NCI-H2107 (cell line): ENCODE measurements at places on chromosomes 6 and 20.

DNA sequence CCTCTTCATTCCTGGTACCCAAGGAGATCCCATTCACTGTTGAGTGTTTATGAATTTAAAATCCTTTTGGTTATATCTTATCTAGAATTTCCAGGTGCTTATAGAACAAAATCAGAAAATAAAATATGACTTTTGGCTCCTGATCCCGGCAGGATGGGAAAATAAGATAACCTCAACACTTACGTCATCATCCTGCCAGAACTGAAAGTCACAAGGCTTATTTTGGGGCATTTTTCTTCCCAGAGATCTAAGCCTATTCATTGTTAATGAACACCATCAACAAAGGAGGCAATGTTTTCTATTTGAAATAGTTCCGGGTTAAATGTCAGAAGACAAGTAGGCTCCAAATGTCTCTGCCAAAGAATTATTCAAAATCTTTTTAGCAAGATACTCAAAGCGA is 580.6 kb downstream of the TFAP2A start:
- no peak for DNase-seq

DNA sequence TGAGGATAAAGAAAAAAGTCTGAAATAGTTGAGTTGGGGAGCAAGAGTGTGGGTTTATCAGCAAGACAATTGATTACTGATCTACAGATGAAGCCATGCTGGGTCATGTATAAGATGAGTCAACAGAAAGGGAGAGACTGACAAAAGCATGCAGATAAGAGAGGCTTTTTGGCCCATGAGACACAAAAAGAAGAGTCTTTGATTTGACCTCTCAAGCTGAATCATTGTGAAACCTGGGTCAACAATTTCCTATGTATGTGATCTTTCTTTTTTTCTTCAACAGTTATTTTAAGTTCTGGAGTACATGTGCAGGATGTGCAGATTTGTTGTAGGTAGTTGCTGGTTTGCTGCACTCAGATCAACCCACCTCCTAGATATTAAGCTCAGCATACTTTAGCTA is 15.9 kb downstream of the RIMS1 start:
- DNase-seq = no peak

DNA sequence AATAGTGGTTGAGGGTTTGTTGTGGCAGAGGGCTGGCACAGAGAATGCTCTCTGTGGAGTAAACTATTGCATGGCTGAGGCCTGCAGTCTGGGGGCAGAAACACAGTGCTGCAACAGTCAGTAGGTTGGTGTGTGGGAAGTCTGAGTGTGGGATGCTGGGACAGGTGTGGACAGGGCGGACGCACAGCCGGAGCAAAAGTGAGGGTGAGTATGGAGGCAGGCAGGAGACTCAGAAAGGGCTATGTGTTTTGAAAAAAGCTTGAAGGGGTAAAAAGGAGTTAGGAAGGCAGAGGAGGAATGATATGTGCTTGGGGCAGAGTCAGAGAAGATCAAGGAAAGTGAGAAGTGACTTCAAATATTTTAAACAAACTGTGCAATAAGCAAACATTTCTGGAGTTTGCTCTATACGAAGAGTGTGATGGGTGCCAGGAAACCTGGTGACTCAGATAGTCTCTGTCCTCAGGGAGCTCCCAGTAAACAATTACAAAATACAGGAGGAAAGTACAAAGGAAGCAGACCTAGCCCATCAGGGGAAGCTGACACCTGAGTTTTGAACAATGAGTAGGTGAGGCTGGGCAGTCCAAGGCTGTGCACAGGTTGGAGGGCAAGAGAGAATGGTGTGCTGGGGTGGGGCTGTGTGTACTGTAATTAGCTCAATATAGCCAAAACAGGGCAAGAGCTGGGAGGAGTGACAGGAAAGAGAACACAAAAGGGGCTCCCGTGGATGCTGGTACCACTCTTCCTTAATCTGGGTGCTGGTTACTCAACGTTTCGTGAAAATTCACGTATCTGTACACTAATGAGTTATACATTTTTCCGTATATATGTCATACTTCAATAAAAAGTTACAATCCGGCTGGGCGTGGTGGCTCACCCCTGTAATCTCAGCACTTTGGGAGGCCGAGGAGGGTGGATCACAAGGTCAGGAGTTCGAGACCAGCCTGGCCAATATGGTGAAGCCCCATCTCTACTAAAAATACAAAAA is 55.2 kb downstream of the PIGU start:
- no peak for DNase-seq

GRCh38 chr6:93751969-93752368 is 332.6 kb upstream of the EPHA7 start:
- DNase-seq = no peak

DNA sequence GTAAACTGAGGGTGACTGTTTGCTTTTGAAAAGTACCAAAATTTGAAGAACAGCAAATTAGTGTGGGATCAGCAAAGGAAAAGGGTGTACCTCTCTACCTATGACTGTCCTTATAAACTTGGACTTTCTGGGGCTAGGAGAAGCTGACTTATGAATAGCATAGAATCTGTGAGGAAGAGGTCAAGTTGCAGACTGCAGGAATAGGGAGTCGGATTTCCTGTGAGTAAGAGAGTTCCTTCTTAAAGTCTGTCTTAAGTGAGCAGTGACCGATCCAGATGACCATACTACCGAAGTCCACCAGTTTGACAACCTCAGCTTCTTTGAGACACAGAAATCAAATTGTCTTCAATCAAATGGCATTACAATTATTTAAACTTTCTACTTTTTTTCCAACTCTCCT is 708.7 kb downstream of the UTRN start:
- no peak for DNase-seq

- no peak for DNase-seq
Observed at GRCh38 chr6:14474816-14475215, 357.2 kb downstream of the CD83 start.

DNA sequence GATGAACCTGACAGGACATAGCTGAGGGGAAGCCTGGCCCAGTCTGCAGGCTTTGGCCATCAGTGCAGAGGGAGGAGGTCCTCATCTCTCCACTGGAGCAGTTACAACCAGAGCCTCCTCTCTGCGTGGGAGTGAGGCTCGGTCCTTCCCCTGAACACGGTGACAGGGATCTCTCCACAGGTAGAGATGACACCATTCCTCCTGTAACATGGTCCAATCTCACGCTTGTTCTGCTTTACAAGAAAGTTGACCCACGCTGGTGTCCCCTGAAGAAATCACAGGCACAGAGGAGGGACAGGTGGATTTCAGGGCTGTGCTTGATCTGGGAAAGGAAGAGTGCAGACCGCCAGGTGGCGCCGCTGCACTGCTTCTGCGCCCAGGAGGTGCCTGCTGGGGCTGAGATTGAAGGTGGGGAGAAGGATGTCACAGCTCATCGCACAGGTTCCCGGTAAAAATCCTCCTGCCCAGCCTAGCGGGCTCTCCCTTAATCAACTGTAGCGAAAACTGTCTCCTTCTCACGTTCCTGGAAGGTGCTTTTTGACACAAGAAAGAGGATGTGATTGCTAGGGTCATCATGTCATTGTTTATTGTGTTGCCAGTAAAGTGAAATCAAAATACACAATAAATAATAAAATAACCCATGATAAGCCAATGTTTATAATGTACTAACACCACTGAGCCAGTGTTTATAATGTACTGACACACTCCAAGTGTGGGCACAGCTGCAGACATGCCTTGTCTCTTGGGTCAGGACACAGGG is 20.4 kb downstream of the HLA-G start:
- DNase-seq = peak; percentile 8

DNA sequence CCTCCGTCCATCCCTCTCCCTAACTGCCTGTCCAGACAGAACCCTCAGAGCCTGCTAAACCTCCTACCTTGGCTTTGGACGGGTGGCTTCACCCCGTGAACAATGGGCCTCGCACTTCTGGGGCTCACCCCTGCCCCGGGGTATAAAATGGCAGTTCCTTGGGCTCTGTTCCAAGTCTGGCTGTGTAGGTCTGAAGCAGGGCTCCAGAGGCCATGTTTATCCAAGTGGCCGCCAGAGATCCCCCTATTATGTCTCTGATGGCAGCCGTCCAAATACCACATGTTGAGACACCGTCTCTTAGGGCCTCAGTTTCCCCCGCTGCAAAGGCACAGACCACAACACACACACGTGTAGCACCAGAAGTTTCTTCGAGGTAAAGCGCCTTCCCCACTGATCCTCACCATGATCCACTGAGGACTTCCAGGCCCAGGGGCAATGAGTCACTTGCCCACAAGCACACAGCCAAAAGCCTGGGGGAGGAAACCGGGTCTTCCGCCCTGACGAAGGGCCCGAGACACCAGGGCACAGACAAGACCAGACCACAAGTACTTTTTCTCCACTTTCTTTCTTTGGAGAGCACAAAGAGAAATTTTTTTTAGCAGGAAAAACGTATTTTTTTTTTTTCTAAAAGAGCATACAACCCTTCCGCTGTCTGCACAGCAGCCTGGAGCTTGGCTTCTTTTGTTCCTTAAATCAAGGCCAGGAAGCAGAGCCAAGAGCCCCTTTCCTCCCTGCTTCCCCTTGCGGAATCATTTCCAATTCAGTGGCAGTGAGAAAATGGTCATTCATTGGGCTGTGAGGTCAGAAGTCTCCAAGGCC is 11.8 kb downstream of the CPNE5 start:
- DNase-seq = no peak

DNA sequence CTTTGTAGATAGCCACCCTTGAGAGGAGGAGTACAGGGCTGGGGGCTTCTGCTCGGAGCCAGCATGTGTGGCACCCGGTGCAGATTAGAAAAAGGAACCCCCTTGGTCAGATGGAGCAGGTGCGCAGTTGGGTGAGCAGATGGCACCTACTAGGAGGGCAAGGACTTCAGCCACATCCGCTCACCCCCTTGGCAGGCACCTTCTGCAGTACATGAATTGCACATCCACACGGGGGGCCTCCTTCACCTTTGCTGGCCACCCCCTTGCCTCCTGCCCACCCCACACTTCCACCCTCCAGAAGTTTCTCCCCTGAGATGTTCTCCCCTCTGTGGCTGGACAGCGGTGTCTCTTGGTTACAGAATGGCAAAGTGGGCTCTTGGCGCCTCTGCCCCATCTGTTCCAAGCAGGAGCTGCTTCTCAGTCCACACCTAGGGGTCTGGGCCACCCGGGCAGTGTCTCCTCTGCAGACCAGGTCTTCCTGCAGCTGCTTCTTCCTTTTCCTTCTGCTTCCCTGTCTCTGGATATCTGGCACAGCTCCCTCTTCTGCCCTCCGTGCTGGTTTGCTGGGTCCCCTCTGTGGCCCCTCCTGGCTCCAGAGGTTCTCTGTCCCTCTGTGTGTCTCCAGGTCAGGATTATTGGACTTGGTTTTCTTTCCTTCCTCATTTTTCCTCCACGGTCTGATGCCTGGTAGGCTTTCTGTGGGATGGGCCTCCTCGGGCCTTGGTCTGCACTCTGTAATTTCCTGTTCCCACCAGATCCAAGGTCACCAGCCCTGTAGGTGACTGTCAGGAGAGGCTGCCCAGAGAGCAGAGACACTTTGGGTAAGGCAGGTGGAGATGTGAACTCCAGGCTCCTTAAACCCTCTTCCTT is 4.1 kb downstream of the MDFI start:
- DNase-seq = no peak

DNA sequence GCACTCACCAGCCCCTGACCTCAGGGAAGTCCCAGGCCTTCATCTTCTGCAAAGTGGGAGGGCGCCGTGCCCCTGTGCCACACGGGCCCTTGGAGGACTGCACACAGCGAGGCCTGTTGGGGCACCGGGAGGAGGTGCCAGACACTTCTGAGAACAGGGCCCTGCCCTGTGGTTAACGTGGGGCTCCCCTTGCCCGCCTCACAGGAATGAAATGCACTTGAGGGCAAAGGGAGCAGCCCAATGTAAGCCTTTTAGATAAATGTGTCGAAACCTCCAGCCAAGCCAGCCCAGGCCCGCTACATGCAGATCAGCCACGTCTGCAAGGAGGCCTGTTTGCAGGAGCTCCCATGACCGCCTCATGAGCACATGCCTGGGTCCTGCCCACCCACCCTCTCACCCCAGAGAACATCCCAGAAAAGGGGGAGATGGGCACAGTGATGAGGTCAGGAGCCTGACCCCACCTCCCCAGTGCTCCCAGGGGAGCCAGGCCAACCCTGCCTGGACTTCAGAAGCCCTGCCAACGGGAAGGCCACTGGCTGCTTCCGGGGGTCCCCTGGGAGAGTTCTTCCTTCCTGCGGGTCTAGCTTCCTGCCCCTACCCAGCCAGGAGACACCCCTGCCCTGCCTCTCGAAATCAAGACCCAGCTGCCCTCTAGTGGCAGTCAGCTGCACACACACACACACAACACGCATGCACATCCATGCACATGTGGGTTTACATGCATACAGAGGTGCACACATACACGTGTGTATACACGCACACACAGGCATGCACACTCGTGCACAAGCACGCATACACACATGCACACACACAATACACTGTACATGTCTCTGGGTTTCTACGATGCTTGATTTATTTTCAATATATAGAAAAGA is 178.7 kb downstream of the TAF4 start:
- peak; percentile 11 for DNase-seq

DNA sequence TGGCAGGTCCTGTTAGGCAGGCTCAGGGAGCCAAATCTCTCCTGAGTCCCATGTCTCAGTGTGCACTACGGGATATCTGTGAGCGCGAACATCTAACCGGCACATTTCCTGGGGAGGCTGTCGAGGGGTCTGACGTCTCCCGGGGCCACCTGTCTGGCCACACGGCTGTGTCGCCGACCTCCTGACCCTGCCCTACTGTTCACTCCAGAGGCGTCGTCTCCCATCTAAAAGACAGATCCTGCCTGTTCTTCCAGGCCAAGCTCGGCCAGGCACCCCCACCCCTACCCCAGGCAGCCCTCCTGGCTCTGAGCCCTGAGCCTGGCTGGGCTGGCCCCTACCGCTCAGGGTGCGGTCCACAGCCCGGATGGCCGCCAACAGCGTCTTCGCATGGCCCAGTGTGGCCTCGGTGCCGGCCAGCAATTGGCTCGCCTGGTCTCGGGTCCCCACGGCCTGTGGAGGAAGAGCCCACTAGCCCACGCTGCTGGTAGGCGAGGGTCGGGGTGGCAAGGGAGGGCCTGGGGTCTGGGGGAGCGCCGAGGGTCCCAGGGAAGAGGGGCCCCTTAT is 16.6 kb downstream of the ADRM1 start:
- DNase-seq = no peak

- DNase-seq = no peak
Observed at GRCh38 chr20:16486532-16486931, 86.7 kb downstream of the KIF16B start.

GRCh38 chr20:32189691-32190615 is 17.6 kb downstream of the PLAGL2 start:
- no peak for DNase-seq

DNA sequence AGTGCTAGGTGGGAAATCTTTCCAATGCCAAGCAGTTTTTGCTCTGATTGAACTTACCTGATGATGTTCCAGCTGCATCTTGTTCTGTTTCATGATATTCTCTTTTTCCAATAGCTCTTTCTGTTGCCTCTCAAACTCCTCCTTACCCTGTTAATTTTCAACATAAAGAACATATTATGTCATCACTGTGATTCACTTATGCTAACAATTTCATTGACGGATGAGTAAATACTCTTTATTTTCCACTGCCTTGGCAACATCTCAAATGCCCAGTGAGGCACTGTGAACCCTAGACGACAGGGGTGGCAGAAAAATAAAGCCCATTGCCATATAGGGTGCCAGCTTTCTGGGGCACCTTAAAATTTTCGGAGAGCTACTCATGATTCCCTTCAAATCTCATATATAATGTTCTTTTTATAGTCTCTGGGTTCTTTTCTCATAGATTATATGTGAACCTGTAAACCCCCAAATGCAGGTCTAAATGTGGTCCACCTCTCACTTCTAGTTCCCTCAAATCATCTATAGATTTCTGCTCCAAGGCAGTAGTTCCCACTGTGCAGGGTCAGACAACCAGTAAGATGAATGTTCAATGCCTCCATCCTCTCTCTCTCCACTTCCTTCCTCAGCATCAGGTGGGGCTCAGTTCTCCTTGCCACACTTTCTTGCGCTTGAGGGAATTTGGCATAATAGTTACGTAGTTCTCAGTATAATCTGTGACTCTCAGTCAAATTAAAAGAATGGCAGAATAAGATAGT is 44.1 kb downstream of the NEDD9 start:
- DNase-seq = no peak
